ENCODE measurements at places on chromosomes 6 and 20.

GRCh38 chr6:25488156-25488555, 163.9 kb upstream of the SCGN start:
- DNase-seq: no peak

DNA sequence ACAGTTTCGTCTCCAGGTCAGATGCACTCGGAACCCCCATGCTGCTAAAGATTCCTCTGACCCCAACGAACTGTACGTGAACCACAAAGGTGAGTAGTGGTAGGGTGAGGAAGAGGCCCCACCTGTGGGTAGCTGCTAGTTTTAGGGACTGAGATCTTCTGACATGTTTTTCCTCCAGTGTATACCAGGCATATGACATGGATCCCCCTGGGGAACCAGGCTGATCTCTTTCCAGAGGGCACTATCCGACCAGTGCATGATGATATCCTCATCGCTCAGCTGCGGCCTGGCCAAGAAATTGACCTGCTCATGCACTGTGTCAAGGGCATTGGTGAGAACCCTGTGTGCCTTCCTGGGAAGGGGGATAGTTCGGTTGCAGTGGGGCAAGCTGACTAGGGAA, 3.2 kb downstream of the POLR1C start:
- DNase-seq: no peak

DNA sequence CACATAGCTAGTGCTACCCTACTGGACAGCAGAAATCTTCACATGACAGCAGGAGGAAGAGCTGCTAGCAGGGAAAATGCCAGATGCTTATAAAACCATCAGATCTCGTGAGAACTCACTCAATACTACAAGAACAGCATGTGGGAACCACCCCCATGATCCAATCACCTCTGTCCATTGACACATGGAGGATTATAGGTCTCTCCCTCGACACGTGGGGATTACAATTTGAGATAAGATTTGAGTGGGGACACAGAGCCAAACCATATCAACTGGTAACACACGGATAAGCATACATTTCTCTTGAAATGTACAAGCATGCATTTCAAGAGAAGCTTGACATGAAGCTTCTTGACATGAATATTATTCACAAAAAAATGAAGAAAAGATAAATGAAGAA, 64.1 kb downstream of the MMS22L start:
- DNase-seq: no peak

DNA sequence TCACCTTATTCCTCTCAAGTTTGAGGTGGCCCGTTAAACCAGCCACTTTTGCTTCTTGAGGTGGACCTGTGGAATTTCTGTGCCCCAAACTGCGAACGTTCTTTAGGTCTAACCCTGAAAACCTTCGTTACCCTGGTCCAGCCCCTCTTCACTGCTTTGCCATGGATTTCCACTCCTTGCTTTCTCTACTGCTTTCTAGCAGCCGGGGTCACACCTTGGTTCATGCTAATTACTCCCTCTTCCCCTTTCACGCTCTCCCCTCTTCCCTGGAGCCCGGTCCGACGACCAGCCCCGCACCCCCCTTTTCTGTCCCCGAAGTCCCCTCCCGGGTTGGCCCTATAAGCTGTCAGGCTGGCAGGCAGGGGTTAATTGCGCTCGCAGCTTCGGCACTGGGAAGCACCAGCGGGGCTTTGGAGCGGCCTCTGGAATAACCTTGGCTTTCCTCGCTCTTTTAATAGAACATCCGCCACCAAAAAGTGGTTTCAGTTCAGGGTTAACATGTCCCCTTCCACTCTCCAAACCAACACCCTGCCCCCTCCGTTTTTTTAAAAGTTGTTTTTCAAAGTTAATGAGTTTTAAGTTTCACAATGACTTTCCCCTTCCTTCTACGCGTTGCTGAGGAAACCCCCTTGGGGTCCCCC, 1.4 kb upstream of the HIVEP1 start:
- DNase-seq: peak; percentile 52

- DNase-seq: no peak
Observed at GRCh38 chr20:20562507-20562906, 149.9 kb downstream of the RALGAPA2 start.
